ENCODE measurements at places on chromosomes 3 and 15. TPM values are rescaled to one million over a fixed set of nuclear protein-coding genes. Genes with fewer than 3 reads are reported as not detected.
A peak's percentile ranks its signal among the peaks of the same experiment; 100 is the strongest.

DNA sequence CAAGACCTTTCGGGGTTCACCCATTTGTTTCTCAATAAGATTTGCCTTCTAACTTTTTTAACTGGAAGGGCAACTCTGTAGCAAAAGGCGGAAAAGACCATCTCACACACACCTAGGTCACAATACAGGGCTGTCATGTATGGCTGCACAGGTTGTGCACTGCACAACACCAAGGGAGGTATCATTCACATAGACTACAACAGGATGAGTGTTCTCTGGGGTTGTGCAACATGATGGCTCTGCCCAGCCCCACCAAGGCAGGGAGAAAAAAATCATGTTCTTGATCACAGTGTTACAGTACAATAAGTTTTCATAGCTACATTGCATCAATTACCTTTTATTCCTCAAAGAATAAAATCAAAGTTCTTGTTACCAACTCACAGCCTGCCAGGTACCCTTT lies 52.8 kb downstream of the ANXA2 start:
- no peak for DNase-seq

- DNase-seq: no peak
Observed at GRCh38 chr15:58312031-58312430, 119.8 kb upstream of the LIPC start.

- no peak for DNase-seq
Observed at GRCh38 chr15:65914981-65915925, 46.0 kb downstream of the RAB11A start.

DNA sequence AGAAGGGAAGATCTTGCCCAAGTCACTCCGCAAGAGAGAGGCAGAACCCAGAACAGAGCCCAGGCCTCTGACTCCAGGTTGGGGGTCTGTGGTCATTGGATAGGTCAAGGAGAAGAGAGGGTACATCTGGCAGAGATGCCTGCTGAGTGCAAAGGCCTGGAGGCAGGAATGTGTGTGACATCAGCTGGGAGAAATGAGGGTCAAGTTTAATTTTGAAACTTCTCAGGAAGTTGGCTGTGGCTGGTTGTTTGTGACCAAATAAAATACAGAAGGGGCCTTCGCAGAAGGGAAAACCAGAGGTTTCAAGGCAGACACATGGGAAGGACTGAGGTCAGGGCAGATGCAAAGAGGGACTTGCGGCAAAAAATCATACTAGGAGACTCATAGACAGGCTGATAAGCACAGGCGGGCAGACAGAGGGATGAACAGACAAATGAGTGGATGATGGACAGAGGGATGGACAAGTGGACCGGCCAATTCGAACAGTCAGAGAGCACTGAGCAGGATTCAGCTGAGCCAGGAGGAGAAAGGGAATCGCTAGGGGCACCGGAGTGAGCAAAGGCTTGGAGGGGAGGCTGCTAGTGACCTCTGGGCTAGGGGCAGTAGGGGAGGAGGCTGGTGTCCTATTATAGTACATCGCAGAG lies 28.8 kb upstream of the CACNA2D2 start:
- DNase-seq: no peak

DNA sequence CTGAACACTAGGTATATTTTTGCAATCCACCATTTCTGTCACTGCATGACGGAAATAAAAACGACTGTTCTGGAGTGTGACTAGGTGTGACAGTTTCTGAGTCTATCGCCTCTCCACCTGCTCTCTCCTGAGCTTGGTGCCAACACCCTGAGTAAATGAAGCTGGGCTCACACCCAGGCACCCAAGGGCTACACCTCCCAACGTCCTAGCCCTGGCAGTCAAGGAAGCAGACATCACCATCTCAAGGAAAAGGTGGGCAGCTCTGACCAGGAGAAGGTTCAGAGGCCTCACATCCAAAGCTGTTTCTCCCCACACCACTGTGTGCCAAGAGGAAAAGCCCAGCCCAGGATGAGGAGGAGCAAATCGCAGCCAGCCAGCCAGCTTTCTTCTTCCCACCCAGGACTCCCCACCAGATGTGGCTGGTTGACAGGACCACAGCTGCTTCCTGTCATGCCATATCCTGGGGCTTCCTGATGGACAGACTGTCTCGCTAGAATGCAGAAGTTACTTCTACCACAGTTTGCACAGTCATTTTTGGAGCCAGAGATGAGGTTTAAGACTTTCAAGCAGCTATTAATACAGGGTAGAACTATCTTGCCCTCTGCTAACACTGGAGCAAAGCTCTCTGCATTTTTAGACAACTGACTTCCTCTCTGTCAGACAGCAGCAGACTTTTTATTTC lies 3.3 kb downstream of the SCAMP2 start:
- no peak for DNase-seq

GRCh38 chr3:14151471-14152083 lies 26.7 kb downstream of the TMEM43 start:
- no peak for DNase-seq

DNA sequence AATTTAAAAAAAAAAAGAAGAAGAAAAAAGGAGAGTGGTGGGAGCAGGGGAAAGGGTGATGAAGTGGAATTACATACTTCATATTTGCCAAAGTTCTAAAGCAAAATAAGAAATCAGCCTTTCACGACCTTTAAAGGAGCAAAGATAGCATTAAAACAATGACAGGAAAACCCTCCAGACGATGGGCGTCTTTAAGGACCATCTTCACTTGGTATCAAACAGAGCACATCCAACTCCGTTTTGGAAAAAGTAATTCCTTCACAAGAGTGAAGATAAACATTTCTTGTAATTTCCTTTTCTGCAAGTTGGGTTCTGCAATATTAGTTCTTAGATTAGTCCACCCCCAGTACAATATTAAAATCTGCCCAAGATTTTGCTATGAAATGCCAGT lies 32.8 kb downstream of the FRMD4B start:
- no peak for DNase-seq

STXBP5L gene
- not detected for total RNA-seq

RPL39L gene
- 75.1 TPM for total RNA-seq

PDCD7 gene
- total RNA-seq: 26.3 TPM

DNA sequence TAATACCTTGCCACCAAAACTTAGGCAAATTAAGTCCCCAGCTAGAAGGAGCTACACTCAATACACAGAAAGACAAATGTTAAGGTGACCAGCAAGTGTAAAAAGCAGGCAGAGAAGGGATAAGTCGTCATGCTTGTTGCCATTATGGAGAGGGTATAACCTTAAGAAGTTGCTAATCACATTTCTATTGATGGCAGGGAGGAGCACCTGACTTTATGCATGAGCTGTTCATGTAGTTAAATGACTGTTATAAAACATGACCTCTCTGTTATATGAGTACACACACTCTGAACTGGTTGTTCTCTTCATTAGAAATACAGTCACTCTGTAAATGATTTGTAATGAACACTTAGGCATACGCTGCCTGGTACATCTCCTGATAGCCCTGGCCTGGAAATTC lies 6.6 kb upstream of the CCNL1 start:
- peak; percentile 86 for DNase-seq

IL16 gene
- 0.12 TPM for total RNA-seq

GRCh38 chr3:63441262-63441661 lies 163.2 kb downstream of the SYNPR start:
- no peak for DNase-seq

DNA sequence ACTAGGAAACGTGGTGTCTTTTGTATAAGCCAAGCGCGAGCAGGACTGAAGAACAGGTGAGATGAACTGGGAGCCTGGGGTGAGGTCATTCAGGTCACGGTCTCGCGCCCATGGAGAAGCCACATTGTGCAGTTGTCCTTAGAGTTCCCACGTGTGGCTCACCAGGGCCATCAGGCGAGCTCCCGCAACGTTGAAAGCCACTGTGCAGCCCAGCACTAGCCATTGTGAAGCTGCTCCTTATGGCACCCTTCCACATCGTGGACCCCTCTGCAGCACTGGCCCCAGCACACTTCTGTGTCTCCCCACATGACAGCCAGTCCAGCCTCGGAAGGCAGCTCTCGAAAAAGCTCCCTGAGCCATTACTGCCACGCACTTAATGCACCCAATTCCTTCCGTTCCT lies 7.6 kb upstream of the APBA2 start:
- no peak for DNase-seq

GRCh38 chr15:73965758-73966113 lies 26.4 kb downstream of the STOML1 start:
- no peak for DNase-seq

TMEM89 gene
- total RNA-seq: not detected

GRCh38 chr3:134201201-134202130 lies 49.2 kb downstream of the RYK start:
- DNase-seq: peak; percentile 59

- no peak for DNase-seq
Observed at GRCh38 chr3:149850787-149851584, 38.0 kb downstream of the RNF13 start.

DNA sequence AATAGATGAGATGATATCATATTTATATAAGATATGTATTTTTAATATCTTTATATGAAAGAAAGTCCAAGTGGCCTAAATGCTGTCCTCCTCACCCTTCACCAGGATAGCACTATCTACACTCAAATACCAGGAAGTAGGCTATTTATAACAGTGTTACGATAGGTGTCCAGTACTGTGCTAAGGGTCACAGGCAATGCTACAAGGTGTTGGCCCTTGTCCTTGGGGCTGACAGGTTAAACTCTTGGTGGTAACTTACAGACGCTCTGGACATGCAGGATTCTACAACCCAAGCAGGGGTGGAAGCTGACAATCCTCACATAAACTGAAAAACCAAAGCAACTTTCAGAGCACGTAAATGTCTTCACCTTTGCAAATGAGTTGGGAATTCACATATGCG lies 22.3 kb downstream of the NCEH1 start:
- no peak for DNase-seq

EFCC1 gene
- total RNA-seq: not detected

OXTR gene
- 8.4 TPM for total RNA-seq

- no peak for DNase-seq
Observed at GRCh38 chr3:176932433-176932832, 264.8 kb downstream of the TBL1XR1 start.

- DNase-seq: no peak
Observed at GRCh38 chr3:68787106-68787626, 145.2 kb downstream of the TAFA4 start.

- DNase-seq: no peak
Observed at GRCh38 chr15:92650256-92650655, 5.3 kb downstream of the FAM174B start.
